ENCODE measurements at places on chromosomes 13 and 19.

DNA sequence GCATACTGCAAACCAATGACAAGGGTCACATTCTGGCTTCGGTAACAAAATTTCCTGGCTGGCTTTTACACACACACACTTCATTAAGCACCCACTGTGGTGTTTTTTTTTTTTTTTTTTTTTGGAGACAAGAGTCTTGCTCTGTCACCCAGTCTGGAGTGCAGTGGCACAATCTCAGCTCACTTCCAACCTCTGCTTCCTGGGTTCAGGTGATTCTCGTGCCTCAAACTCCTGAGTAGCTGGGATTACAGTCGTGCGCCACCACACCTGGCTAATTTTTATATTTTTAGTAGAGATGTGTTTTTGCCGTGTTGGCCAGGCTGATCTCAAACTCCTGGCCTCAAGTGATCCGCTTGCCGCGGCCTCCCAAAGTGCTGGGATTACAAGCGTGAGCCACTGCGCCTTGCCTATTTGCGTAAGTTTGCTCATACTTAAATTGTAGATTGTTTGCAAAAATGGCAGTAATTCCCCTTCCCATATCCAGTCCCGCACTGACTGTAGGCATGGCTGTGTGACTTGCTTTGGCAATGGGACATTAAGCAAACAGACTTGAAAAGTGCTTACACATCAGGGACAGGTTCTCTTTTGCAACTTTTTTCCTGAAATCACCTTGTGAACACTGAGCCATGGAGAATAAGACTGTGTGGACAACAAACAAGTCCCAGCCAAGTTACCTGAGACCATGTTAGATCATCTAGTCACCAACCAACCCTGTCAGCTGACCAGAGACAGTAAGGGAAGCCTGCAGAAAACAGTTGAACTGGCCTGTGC lies 42.1 kb upstream of the EBPL start:
- DNase-seq, result no peak

GRCh38 chr19:42303101-42303464 lies 659 bp upstream of the PAFAH1B3 start:
- no peak for DNase-seq

GRCh38 chr13:109384491-109385241 lies 401.7 kb downstream of the IRS2 start:
- no peak for DNase-seq

GRCh38 chr13:47168066-47168465 lies 271.2 kb upstream of the HTR2A start:
- no peak for DNase-seq

GRCh38 chr19:55116859-55117662 lies at the start of gene PPP1R12C:
PPP1R12C (minus strand) TSS chr19:55117637; CDS start chr19:55117543, 94 bp downstream.
- DNase-seq, result no peak

DNA sequence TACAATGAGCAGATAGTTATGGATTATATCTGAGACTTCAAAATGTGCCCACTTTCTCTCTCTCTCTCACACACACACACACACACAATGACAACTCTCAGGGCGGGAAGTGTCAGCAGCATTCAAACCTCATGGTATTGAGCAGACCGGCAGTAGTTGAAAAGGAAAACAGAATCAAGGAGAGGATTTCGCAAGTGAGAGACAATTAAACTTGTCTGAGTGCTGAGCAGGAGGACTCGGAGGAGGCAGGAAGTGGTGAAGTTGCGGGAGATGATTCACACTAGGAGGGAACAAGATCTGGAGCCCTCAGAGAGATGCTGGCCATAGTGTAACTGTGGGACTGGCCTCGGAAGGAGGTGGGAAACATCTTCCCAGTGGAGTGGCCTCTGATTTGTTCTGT lies 353.1 kb downstream of the EFNB2 start:
- DNase-seq, result no peak

GRCh38 chr19:54462655-54463530 lies 685 bp downstream of the LENG9 start:
- DNase-seq, result no peak

DNA sequence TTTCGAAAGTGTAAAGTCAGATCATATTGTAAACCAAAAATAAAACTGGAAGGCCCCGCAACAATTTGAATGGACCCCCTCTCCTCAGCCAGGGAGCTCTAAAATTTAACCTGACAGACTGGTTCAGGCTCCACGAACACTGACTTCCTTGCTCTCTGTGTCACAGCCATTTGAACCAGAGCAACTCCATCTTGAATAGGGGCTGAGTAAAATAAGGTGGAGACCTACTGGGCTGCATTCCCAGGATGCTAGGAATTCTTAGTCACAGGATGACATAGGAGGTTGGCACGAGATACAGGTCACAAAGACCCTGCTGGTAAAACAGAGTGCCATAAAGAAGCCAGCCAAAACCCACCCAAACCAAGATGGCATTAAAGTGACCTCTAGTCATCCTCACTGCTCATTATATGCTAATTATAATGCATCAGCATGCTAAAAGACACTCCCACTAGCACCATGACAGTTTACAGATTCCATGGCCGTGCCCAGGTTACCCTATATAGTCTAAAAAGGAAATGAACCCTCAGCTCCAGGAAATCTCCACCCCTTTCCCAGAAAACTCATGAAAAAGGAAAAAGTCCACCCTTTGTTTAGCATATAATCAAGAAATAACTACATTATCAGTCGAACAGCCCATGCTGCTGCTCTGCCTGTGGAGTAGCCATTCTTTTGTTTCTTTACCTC lies 43.1 kb downstream of the RFXAP start:
- DNase-seq, result no peak

- no peak for DNase-seq
Measured at GRCh38 chr13:90577726-90578125, 769.8 kb upstream of the MIR17HG start.

DNA sequence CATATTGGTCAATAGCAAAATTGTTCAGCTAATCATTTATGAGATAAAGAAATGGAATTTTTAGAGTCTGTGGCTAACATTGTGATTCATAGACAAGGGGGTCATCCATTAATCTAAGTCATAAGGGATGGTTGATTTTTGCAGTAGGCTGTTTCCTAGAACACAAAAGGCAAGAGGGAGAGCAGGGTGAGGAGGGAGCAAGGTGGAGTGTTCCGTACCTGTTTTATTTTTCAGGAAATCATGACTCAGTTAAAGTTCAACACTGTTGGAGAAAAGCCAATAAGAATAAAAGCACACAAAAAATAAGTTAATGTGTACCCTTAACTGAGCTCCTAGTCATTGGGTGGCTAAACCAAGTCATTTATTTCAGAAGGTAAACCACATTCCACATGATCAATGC lies 512.4 kb upstream of the ATXN8OS start:
- no peak for DNase-seq

DNA sequence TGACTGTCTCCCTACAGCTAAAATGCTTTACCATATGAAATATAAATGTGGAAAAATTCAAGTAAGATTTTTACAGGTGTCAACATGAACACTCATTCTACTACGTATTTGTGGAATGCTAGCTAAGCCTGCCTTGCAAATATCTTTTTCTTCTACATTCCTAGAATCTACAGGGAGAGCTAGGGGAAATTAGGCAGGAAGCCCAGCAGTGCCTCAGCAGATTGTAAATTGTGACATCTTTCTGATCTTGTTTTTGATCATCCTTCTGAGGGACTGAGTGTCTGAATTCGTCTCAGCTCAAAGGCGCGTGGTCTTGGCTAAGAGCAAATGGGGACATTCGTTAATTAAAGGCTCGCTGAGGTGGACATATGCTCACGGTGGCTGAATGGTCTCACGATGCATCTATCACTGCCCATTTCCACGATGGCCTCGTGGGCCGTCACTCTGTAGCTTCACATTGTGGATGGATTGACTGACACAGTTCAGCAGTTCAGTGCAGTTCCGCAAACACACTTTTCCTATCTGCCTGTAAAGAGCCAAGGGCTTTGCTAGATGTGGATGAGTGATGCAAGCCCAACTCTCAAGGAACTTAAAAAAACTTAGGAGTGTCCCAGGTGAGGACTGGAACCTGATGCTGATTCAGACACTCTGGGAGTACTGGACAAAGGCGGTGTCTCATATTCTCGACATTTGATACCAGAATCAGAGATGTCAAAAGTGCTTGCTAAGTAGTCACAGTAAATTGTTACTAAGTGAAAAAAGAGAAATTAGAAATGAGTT lies 562.5 kb downstream of the EFNB2 start:
- no peak for DNase-seq

GRCh38 chr13:73910733-73911132 lies 223.5 kb downstream of the KLF12 start:
- DNase-seq, result no peak
